Ascending aorta (tissue), 2 donors: ENCODE measurements at places on chromosomes 1 and 21.

- no peak for DNase-seq
Measured at GRCh38 chr1:3899754-3900149, 320 bp downstream of the C1orf174 start.

- DNase-seq: no peak
Measured at GRCh38 chr1:87575528-87575927, 246.8 kb downstream of the LMO4 start.

DNA sequence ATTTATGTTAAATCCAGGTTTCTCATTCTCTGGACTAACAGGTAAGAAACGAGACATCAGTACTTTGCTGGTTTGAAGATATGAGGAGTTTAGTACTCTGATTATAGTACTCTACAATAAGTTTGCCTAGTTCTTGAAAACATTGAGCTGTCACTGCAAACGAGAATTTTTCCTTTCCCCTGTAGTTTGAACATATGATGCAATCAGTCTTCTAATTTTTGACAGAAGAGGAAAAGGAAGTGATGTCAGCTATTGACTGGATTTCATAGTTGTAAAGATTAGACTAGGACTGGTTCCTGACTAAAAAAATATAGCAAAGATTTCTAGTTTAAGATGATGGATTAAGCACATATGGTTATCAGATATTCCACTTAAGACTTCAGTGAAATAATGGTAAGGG lies 461.9 kb downstream of the LRRIQ3 start:
- DNase-seq: no peak

DNA sequence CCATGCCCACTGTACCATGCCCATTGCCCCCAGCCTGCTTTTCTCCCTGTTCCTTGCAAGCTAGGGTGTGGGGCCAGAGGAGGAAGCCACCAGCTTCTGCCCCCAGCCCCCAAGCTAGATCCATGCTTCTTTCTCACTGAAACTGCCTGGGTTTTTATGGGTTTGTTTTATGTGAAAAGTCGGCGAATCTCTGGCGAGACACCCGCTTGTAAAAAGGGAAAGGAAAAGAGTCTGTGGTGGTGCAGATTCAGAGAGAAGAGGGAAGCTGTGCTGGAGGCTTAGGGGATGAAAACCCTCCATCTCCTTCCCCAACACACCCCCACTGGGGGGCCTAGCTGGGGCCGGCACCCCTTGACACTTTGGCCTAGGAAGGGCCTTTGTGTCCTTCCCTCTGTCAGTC lies 26.2 kb downstream of the GRHL3 start:
- DNase-seq: no peak

- no peak for DNase-seq
Measured at GRCh38 chr1:8603220-8603616, 214.2 kb downstream of the RERE start.

DNA sequence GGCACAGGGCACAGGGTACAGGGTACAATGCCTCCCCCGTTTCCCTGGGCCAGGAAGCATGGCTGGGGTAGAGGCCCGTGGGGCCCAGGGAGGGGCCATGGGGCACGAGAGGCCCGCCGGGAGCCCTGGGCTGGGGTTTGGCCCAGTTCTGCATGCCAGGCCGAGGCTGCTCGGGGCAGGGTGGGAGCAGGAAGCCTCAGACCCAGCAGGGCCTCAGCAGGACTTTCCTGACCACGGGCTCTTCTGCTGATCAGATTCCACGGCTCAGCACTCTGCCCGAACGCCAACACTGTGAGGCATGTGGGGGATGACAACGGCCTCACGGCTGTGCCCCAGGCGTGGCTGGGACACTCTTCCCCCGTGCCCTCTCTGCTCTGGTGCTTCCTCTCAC lies 104.3 kb downstream of the NPHP4 start:
- DNase-seq: no peak

DNA sequence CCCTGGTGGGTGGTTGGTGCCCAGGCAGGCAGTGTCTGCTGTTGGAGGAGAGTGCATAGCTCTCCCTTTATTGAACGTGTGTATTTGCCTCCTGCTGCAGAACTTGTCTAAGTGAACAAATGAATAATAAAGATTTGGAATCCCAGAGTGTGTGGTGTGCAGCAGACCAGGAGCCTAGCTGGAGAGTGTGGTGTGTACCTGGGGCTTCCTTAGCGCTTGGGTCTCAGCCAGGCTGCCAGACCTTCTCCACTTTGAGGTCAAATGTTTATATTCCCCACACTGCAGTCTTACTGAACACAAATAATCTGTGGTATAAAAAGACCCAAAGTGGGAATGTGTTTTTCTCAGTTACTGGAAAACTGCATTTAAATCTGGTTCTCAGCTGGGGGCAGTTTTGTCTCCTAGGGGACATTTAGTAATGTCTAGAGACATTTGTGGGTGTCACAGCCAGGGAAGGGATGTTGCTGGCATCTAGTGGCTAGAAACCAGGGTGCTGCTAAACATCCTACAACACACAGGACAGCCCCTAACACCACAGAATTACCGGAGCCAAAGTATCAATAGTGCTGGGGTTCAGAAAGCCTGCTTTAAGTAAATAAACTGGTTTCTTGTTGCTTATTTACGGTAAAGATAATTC lies 23.6 kb downstream of the SLC37A1 start:
- DNase-seq: no peak

DNA sequence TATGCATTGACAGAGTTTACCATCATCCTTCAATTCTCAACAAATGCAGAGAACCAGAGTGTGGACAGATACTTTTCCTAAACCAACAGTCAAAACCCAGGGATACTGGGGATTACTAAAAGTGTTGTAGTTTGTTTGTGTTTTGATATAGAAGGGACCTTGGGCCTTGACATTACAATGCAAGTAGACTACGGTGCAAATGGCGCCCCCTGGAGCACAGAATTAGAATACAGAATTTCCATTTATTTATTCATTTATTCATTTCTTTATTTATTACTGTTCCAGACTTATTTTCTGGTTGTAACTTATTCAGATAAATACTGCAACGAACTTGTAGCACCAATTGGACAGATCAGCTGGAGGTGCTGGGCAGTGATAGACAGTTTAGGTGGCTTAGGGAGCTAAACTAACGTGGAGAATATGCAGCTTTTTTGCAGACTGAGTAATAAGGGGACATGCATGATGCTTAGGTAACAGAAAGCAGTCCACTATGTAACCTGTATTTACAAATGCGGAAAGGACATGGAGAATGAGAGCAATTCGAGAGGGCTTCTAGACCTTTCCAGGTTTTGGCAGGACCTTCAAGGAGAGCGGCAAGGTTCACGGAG lies 42.6 kb downstream of the KIRREL1 start:
- no peak for DNase-seq

- DNase-seq: no peak
Measured at GRCh38 chr1:218931324-218931723, 242.4 kb upstream of the LYPLAL1 start.

DNA sequence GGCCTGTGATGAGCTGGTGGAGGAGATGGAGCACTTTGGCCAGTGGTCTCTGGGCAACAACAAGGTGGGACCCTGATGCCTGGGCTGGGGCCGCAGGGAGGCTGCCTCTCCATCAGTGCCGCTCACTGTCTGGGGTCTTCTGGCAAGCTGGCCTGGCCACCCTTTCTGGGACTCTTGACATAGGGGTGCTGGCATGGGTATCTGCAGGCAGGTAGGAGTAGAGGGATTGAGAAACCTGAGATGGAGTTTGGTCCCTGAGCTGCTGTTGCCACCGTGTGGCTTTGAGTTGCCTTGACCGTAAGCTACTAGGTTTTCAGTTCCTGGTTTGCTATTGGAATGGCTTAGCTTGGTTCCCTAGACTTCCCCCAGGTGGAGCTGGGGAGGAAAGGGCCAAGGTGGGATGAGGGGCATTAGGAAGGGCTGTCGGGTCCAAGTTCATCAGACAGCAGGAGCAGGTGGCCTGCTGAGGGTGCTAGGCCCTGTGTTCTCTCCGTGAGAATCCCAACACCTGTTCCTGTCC lies 13.2 kb upstream of the MFN2 start:
- no peak for DNase-seq

GRCh38 chr1:16095447-16095846 lies 22.0 kb upstream of the FAM131C start:
- DNase-seq: no peak

DNA sequence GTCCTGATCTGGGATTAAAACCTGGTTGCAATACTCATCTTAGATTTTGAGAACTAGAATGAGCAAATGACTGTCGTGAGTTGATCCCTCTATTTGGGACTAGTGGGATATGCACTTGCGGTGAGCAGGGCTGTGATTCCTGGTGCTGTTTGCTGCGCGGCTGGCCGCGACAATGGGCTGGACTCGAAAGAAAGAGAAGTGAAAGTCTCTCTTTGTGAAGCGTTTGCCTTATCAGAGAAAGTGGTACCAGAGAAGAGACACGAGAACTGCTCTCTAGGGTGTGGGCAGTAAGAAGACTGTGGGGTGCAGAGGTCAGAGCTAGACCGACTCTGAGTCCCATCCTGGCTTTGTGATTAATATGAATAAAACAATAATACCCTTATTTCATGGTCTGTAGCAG lies 8.6 kb downstream of the ST6GALNAC3 start:
- DNase-seq: no peak

DNA sequence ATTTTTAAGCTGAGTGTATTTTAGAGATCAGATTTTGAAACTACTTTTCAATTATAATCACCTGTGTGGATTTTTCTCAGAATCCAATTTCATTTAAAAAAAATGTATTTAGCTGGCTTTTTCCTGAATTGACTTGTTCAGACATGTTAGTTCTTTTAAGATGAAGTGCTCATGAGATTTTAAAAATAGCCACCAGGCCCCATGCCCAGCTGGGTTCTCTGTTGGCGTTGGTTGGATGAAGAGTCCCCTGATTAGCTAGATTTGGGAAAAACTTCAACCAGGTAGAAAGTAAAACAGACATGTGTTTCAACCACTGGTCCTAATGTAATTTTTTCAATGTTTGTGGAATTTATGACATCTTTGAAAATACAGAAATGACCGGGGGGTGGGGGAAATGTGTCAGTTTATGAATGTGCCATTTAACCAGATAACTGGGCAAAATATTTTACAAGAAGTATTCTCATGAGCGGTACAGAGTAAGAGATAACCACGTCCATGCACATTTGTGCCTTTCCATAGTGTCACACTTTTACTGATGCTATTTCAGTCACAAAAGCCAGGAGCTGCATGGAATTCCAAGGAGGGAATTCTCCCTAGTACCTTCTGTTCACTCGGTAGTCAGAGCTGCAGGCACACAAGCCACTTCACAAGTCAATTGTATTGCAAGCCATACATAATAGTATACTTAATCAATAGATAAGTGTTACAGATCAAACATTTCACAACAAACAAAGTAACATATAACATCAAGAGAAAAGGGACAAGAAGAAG lies 51.1 kb downstream of the KCNK1 start:
- DNase-seq: no peak

GRCh38 chr1:16117369-16117768 lies 38.5 kb downstream of the EPHA2 start:
- DNase-seq: no peak

DNA sequence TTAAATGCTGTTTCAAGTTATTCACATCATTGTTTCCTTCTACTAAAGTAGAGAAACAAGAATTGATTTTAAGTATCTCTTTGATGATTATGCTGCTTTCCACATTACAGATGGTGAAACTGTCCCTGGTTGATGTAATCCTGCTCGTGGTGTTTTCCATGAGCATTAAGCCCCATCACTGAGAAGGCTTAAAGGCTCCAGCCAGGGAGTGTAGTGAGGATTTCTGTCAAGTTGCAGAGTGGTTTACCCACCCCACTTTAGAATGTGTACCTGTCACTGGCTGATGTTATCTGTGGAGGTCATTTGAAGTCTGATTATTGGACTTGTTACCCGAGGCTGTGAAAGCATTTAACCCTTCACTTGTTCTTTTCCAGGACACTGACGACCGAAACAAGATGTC lies 12.9 kb downstream of the CERS2 start:
- DNase-seq: no peak

DNA sequence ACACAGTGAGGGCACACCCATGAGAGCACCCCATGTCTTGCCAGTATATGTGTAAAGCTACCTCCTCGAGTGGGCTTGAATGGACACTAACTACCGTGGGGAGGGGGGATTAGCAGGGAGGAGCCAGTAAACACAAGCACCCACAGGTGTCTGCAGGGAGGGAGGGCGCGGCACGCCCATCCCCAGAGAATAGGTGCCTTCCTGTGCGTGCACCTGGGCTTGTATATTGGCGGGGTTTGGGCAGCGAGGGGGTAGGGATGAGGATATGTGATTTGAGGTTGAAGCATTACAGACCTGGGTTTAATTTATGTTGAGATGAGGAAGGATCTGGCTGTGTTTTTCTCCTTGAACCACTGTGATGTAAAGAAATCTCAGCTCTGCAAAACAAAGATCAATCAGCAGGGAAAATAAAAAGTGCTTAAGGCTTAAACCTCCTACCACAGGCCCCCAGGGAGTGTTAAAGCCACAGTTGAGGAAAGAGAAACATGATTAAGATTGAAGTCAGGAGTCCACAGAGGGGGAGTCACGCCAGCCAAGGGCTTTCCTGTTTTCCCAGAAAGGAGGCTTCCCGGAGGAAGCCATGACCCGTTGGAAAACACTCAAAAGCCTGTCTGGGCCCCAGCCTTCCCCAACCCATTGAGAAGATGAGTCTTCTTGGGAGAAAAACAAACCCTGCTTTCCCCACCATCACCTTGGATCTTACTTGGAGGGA lies 80.0 kb downstream of the CAMK2N1 start:
- no peak for DNase-seq

GRCh38 chr1:21174654-21175323 lies 1.9 kb downstream of the EIF4G3 start:
- no peak for DNase-seq

DNA sequence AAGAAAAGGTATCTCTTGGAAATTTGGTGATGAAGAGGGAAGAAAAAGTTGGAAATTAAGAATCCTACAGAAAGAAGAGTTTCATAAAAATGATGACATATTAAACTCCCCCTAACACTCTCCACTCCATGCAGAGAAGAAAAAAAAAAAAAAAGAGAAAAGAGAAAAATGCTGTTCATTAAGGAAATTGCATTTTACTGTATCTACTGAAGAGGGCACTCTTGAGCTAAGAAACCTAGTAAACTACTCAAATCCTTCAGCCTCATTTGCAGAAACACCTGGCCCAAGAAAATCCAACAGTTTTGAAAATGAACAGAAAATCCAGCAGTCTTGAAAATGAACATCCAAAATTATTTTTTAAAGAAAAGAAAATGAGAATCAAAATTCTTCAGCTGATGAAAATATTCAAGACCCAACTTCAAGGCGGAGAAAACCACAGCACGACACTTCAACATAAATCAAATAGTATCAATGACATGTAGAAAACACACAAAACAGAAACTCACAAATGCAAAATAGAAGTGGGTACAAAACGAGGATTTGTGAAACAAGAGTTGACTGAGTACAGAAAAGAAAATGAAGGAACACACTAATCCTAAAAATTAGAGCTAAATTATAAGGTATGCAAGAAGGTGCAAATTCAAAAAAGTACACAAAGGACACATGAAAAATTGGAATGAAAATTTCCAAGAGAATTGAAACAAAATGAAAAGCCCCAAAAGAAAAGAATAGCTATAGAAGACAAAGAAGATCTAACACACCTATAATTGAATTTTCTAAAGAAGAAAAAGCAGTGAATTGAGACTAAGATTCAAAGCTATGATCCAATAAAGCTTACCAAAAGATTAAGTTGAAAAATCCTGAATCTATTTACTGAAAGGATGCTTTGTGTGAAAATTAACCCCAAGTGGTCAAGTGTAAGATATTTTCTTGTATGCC lies 73.2 kb upstream of the DNAJC6 start:
- DNase-seq: no peak
